ENCODE measurements at places on chromosomes 6 and 20.
A peak's percentile ranks its signal among the peaks of the same experiment; 100 is the strongest.

DNA sequence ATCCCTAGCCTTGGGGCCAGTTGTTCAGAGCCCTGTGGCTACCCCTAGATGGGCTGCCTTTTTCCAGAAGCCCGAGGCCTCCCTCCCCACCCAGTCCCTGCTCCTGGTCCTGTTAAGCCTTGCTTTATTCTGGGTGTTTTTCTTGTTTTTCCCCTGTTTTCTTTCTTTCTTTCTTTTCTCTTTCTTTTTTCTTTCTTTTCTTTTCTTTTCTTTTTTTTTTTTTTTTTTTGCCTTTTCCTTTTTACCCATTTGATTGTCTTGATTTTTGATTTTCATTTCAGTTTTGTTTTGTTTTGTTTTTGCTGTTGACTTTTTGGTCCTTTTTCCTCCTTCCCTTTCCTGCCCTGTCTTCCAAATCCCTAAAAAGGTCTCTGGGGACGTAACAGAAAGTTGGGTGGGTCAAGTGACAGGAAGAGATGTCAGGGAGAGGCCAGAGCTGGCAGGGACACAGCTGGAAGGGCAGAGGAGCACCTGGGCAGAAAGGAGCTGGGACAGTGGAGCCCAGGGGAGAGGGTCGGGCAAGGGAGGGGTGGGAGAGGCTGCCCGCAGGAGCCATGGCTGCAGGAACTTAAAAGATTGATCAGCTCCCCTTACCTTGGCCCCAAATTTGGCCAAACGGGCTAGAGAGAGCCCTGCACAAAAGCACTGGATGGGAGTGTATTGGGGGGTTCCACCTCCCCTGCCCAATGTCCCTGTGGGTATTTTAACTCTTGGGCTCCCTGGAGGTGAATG is 27.6 kb downstream of the MYH7B start:
- no peak for DNase-seq
- peaks cover 8% of the 10 kb centered on the region for H3K4me1 ChIP-seq
- H3K27me3 ChIP-seq: no peaks in the 10 kb centered on the region
- no peak overlapping the region for H3K27ac ChIP-seq
- H3K4me3 ChIP-seq: no peak overlapping the region
- H3K36me3 ChIP-seq: no peaks in the 10 kb centered on the region

DNA sequence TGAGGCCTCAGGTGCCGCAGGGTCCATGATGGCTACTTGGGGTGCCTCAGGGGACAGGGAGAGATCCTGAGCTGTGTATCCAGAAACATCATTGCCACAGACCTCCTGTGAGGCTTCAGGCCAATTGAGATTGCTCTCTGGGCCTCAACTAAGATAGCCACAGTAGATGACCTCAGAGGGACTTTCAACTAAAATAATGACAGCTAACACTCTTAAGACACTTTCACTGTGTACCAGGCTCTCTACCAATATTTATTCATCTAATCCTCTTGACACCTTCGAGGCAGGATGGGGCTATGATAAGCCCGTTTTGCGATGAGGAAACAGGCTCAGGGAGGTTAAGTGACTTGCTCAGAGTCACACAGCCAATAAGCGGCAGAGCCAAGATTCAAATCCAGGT is 10.7 kb downstream of the RIMS4 start:
- H3K4me1 ChIP-seq: no peaks in the 10 kb centered on the region
- no peak overlapping the region for H3K4me3 ChIP-seq
- DNase-seq: no peak
- H3K27ac ChIP-seq: no peak overlapping the region

GRCh38 chr20:60984666-60985065 is 267.4 kb upstream of the CDH4 start:
- H3K4me3 ChIP-seq: no peak overlapping the region
- no peaks in the 10 kb centered on the region for H3K27me3 ChIP-seq
- H3K27ac ChIP-seq: no peak overlapping the region
- no peaks in the 10 kb centered on the region for H3K36me3 ChIP-seq

DNA sequence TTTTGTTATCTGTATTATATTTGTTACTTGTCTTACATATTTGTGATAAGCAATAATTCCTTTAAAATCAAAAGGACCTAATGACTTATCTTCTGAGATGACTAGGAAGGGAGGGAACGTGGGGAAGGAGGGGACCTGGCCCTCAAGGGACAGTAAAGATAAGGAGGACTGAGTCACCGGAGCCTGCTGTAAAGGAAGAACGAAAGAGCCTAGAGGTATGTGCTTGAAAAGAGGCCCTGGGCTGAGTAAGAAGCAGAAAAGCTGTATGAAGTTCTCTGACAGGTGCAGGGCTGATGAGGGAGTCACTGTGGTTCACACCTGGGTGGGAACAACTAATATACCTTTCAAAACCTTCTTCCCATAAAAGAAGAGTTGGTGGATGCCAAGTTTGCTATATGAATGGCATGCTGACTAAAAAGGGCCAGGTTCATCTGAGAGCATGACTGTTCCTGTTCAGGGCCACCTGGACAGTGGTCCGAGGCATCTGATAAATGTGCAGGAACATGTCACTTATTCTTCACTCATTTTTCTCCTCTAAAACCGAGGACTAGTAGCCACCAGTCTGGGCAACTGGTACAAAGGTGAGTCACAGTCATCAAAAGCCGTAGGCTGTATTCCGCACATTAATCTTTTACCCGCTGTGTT is 111.3 kb downstream of the TNFAIP3 start:
- no peak for DNase-seq
- no peaks in the 10 kb centered on the region for H3K36me3 ChIP-seq
- H3K4me1 ChIP-seq: no peaks in the 10 kb centered on the region
- no peaks in the 10 kb centered on the region for H3K27me3 ChIP-seq
- no peak overlapping the region for H3K27ac ChIP-seq

GRCh38 chr20:53828088-53828681 is 234.5 kb upstream of the ZNF217 start:
- no peaks in the 10 kb centered on the region for H3K36me3 ChIP-seq
- no peak overlapping the region for H3K27ac ChIP-seq
- no peak overlapping the region for H3K4me3 ChIP-seq

GRCh38 chr20:20816969-20817755 is 104.7 kb upstream of the RALGAPA2 start:
- H3K27ac ChIP-seq: no peak overlapping the region
- no peaks in the 10 kb centered on the region for H3K4me1 ChIP-seq
- H3K4me3 ChIP-seq: no peak overlapping the region
- H3K36me3 ChIP-seq: no peaks in the 10 kb centered on the region
- no peaks in the 10 kb centered on the region for H3K27me3 ChIP-seq

- no peak for DNase-seq
- H3K4me1 ChIP-seq: 0 out of 2 replicates have a peak, but pooled peaks cover 4% of the 10 kb centered on the region
- H3K36me3 ChIP-seq: no peaks in the 10 kb centered on the region
- H3K27me3 ChIP-seq: no peaks in the 10 kb centered on the region
- no peak overlapping the region for H3K4me3 ChIP-seq
Measured at GRCh38 chr6:18485660-18486435, 98.7 kb downstream of the RNF144B start.

GRCh38 chr6:13398421-13398994 is 70.2 kb upstream of the TBC1D7 start:
- peak overlapping the region; percentile 60 for H3K4me3 ChIP-seq
- H3K4me1 ChIP-seq: peaks cover 84% of the 10 kb centered on the region
- peak; percentile 94 for DNase-seq

DNA sequence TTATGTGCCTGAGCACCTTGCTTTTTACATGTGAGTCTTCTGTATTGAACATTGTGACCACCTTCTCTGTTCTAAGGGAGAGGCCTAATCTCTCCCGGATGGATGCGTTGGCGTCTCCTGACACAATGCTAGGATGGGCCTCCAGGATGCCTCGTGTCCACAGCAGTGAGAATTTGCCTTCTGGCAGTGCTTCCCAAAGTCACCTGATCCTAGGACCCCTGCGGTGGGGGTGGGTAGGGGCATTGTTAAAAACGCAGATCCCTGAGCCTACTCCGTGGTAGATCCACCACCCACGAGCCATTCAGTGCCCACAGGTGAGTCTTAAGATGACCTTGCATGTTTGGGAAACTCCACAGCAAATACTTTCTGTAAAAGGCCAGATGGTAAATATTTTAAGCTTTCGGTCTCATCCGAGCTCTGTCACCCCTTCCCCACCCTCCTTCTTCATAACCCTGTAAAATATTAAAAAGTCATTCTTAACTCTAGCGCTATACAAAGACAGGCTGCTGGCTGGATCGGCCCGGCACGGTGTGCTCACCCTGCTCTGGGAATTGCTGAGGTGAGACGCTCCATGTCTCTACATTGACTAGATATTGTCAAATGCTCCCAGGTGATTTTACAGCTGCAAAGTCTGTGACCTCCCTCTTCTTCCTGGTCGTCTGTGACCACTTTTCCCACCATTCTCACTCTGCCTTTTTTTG is 106.7 kb upstream of the IYD start:
- no peak overlapping the region for H3K27ac ChIP-seq
- no peaks in the 10 kb centered on the region for H3K4me1 ChIP-seq

DNA sequence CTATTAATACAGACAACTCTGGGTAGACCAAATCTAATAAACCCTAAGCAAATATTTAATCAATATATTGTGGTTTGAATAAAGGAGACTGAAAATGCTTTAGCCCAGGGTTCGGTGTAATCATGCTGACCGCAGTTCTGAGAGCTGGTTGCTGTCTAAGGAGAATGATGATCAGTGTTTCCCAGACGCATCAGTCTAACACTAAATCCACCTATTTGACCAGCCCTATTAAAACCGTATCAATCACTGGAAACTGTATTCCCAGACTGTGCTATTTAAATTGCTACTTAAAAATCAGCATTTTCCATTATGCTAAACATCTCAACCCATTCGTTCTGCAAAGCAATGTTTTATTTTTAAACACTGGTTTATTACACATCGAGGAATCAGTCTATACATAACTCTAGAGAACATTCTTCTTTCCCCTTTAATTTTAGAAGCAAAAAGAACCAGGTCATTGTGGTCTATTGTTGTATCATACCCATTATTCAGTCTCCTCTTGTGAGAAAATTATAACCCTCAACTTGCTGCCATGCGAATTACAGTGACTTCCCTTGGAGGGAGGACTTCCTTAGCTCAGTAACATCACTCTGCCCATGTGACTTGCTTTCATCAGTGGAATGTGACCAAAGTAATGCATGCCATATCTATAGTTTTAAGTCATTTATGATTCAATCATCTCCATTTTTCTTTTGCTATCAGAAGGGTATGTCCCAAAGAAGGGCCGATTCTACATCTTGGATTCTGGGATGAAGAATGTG is 515.2 kb upstream of the JAG1 start:
- no peaks in the 10 kb centered on the region for H3K27me3 ChIP-seq
- DNase-seq: no peak
- H3K4me3 ChIP-seq: no peak overlapping the region
- H3K27ac ChIP-seq: no peak overlapping the region
- H3K36me3 ChIP-seq: no peaks in the 10 kb centered on the region
- H3K4me1 ChIP-seq: no peaks in the 10 kb centered on the region

DNA sequence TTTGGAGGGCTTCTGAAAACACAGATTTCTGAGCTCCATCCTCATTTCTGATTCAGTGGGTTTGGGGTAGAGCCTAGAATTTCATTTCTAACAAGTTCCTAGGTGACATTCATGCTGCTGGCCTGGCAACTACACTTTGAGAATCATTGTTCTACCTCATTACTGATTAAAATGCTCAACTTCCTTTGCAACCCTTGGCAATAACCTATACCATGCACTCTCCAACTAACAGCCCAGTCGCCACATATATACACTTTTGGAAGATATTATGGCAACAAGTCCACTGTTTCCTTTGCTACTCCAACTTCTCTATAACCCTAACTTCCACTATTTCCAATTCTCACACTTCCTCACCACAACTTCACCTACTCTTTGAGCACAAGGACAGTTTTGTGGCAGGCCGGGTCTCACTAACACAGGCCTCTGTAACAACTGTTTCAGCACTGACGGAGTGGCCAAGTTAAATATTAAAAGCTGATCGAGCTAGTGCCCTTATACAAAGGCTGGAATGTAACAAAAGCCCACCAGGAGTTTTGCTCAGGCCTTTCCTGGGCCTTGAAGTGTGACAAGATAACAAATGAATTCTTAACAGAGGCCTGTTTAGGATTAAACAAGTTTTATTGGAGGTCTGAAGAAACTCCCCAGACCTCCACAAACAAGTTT is 32.1 kb upstream of the RAB23 start:
- no peak overlapping the region for H3K4me3 ChIP-seq
- no peaks in the 10 kb centered on the region for H3K36me3 ChIP-seq
- no peaks in the 10 kb centered on the region for H3K27me3 ChIP-seq
- no peak overlapping the region for H3K27ac ChIP-seq
- no peaks in the 10 kb centered on the region for H3K4me1 ChIP-seq
- DNase-seq: no peak

DNA sequence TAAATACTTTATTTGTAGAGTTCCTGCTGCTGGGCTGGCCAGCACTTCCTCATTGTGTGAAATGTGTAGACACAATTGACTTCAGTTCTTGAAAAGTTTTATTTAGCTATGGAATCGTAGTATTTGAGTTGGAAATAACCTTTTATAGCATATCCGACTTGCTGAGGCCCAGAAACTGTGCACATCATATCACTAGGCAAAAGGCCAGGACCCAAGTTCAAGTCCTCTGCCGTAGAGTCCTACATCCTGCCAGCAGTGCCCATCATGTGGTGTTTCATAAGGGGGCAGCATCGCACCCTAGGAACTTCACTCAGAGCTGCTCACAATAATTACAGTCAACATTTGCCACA is 207.7 kb upstream of the SNX9 start:
- no peak for DNase-seq
- no peak overlapping the region for H3K4me3 ChIP-seq

- no peaks in the 10 kb centered on the region for H3K36me3 ChIP-seq
- peaks cover 10% of the 10 kb centered on the region for H3K4me1 ChIP-seq
- no peak overlapping the region for H3K27ac ChIP-seq
Measured at GRCh38 chr20:43728686-43729255, 2.0 kb upstream of the GTSF1L start.

GRCh38 chr20:20227013-20227571 is 140.8 kb upstream of the INSM1 start:
- no peak for DNase-seq
- H3K36me3 ChIP-seq: no peaks in the 10 kb centered on the region
- H3K27me3 ChIP-seq: no peaks in the 10 kb centered on the region
- peaks cover 12% of the 10 kb centered on the region for H3K4me1 ChIP-seq
- no peak overlapping the region for H3K27ac ChIP-seq

DNA sequence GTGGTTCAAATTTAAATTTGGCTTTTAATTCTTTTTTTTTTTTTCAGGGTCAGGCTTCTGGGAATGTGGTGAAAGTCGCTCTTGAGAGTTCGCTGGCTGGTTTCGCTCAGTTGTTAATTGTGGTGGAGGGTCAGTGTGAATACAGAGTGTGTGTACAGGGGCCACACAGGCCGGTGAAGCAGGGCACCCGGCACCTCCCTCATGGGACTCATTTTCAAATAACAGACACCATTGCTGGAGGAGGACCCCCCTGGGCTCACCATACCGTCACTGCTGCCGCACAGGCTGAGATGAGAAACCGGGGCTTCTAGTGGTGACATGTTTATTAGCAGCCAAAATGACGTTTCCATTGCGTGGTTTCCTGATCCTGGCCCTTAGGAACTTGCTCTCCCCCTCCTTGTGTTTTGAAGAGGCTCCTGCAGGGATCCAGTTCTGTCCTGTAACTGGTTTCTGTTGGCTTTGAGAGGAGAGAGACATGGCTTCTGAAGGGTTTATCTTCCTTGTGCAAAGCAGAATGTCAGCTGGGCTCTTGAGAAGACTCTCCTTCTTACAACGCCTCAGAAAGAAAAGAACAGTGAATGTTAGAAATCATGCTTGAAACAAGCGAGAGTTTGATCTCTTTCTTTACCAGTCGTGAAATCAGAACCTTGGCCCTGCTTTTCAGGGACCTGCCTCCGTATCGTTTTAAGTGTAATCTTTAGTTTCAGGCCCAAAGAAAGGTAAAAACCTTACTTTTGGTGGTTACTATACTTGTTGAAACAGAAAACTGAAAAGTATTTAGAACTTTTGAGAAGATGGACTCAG is 37.8 kb downstream of the DUSP22 start:
- H3K4me3 ChIP-seq: no peak overlapping the region
- no peak overlapping the region for H3K27ac ChIP-seq
- no peaks in the 10 kb centered on the region for H3K27me3 ChIP-seq
- no peak for DNase-seq

- no peaks in the 10 kb centered on the region for H3K4me1 ChIP-seq
- no peak overlapping the region for H3K27ac ChIP-seq
- no peaks in the 10 kb centered on the region for H3K36me3 ChIP-seq
Measured at GRCh38 chr6:96234444-96234843, 218.7 kb downstream of the FUT9 start.

Measured in Karpas-422 (cell line).